Endodermal cell (in vitro differentiated cells): ENCODE measurements at places on chromosomes 16 and 17.
A peak's percentile ranks its signal among the peaks of the same experiment; 100 is the strongest.

- no peaks in the 10 kb centered on the region for H3K27me3 ChIP-seq
- H3K4me1 ChIP-seq, result no peaks in the 10 kb centered on the region
- H3K36me3 ChIP-seq, result no peaks in the 10 kb centered on the region
- no peak overlapping the region for H3K4me3 ChIP-seq
- DNase-seq, result no peak
- peak overlapping the region; percentile 98 for H3K27ac ChIP-seq
Measured at GRCh38 chr16:79436885-79437284, 163.7 kb downstream of the MAF start.

- H3K36me3 ChIP-seq, result no peaks in the 10 kb centered on the region
- no peaks in the 10 kb centered on the region for H3K4me1 ChIP-seq
- no peak overlapping the region for H3K27ac ChIP-seq
- DNase-seq, result no peak
- no peak overlapping the region for H3K4me3 ChIP-seq
Measured at GRCh38 chr17:15239491-15239890, 25.6 kb downstream of the PMP22 start.

GRCh38 chr17:61809816-61810392 lies 53.4 kb downstream of the BRIP1 start:
- H3K36me3 ChIP-seq, result no peaks in the 10 kb centered on the region
- peaks cover 5% of the 10 kb centered on the region for H3K4me1 ChIP-seq
- no peak overlapping the region for H3K4me3 ChIP-seq
- H3K27me3 ChIP-seq, result no peaks in the 10 kb centered on the region

GRCh38 chr17:43759836-43760235 lies 1.2 kb upstream of the SOST start:
- no peaks in the 10 kb centered on the region for H3K4me1 ChIP-seq
- no peaks in the 10 kb centered on the region for H3K36me3 ChIP-seq
- H3K27me3 ChIP-seq, result peaks cover 7% of the 10 kb centered on the region
